Activated T-cell treated with anti-CD3 and anti-CD28 coated beads for 1 hour (primary cell): ENCODE measurements at places on chromosomes 1 and 21.
A peak's percentile ranks its signal among the peaks of the same experiment; 100 is the strongest.

GRCh38 chr1:38623529-38623928, 236.0 kb downstream of the RRAGC start:
- DNase-seq: no peak

- no peak for DNase-seq
These were observed 193.1 kb upstream of the UBE2U start for GRCh38 chr1:64010316-64010715.

DNA sequence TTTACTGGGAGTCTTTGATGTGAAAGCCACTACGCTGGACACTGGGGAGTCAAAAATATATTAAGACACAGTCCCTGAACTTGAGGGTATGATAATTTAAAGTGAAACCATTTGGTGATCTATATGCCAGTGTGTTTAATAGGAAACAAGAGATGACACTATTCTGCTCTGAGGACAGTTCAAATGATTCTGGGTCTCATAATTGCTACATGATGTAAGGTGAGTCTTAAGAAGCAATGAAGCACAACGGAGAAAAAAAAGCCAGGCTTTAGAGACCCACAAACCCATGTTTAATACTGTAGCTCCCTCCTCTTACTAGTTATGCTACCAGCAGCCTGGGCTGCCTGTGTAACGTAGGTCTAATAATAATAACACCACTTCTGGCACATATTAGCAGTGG, 14.2 kb upstream of the LRRC8D start:
- no peak for DNase-seq

DNA sequence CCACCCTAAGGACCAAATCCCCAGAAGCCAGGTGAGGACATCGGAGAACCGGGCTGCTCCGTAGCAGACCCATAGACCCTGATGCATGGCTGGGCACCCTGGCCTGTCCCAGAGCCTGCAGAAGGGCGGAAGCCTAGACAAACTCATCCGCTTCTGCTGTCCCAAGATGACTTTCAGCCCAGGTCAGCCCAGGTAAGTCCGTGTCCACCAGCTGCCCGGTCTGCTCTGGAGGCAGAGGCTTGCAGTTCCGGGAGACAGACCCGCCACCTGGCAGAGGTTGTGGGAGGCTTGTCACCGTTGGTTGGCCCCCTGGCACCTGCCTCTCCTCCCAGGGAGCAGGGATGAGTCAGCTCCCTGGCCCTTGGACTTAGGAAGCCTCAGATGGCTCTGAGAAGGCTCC, 22.8 kb upstream of the POFUT2 start:
- DNase-seq: no peak

DNA sequence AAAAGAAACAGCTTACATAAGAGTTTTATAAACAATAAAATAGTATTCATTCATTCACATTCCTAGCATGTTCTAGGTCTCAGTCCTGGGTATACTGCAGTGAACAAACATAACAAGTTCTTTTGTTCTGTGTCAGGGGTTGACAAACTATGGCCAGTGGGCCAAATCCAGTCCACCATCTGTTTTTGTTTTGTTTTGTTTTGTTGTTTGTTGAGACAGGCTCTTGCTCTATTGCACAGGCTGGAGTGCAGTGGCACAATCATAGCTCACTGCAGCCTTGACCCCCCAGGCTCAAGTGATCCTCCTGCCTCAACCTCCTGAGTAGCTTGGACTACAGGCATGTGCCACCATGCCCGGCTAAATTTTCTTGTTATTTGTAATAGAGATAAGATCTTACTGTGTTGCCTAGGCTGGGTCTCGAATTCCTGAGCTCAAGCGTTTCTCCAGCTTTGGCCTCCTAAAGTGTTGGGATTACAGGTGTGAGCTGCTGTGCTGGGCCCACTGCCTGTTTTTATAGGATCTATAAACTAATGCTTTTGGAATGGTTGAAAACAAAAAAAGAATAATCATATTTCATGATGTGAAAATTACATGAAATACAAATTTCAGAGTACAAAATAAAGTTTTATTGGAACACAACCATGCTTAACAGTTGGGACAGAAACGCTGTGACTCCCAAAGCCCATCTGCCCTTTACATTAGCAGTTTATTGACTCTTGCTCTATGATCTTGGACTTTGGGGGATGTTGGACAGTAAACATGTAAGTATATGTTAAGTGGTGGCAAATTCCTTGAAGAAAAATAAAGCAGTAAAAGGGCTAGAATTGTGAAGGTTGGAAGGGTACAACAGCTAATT, 17.9 kb downstream of the CAPZA1 start:
- DNase-seq: no peak

GRCh38 chr1:109047339-109047738, 5.4 kb upstream of the WDR47 start:
- no peak for DNase-seq

GRCh38 chr1:9174762-9175161, 45.9 kb upstream of the GPR157 start:
- no peak for DNase-seq

DNA sequence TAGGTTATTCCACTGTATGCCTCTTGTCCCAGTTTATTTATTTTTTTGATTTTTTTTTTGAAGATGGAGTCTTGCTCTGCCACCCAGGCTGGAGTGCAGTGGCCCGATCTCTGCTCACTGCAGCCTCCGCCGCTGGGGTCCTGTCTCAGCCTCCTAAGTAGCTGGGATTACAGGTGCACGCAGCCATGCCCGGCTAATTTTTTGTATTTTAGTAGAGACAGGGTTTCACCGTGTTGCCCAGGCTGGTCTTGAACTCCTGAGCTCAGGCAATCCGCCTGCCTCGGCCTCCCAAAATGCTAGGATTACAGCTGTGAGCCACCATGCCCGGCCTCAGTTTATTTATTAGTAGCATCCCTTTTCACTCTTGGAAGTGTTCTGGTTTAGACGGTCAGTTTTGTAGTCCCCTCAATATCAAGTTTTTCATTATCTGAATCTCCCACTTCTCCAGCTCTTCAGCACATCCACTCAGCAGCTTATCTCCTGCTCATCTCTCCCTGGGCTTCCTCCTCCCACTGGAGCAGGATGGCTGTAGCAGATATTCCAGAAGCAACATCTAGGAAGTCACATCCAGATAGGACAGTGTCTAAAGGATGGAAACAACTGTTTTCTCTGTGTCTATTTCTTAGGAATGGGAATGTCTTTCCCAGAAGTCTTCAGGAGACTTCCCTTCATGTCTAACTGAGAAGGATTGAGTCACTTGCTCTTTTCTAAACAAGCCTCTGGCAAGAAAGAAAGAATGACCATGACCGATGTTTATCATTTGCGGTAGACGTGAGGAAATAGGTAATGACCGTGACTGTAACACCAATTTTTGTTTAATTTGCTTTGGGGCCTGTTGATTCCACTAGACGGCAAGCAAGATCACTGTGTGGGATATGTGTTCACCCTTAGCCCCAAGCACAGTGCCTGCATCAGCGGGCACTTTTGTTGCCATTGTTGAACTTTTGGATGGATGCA, 14.4 kb downstream of the CCDC190 start:
- no peak for DNase-seq

- DNase-seq: no peak
These were observed 7.1 kb upstream of the IER5 start for GRCh38 chr1:181081395-181081794.

GRCh38 chr1:31390071-31390470, 17.2 kb upstream of the FABP3 start:
- no peak for DNase-seq

- DNase-seq: no peak
These were observed 447.0 kb upstream of the PKN2 start for GRCh38 chr1:88237058-88237457.

GRCh38 chr1:31583995-31584868, 7.9 kb downstream of the TINAGL1 start:
- no peak for DNase-seq

DNA sequence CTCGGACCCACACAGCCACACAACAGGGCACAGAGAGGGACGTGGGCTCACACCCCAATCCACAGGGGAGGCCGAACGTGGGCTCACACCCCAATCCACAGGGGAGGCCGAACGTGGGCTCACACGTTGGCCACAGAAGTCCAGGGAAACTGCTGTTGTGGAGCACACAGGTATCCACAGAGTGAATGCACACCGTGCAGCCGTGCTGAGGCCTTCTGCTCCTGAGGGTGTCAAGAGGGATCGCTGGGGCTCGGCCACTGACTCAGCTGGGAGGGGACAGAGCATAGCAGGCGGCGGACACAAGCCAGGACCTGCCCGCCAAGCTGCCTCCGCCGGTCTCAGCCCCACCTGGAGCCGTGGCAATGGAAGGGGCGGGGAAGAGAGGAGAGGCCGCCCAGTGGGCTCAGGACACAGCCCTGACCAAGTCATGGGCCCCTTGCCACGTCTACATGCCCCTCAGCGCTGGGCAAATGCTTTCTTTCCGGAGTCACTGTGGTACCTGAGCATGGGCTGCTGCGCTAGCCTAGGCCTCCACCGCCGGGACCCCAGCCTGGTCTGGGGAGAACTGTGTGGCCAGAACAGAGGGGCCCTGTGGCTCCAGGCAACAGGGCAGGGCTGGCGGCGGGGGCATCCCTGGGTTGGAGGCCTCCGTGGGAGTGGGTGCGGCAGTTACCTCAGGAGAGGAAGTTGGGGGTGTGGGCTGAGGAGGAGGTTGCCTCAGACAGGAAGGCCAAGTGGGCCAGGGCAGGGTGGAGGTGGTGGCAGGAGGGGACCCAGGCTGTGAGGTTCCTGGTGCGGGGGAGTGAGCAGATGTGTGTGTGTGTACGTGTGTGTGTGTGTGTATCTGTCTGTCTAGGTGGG, 1.2 kb downstream of the SYTL1 start:
- peak; percentile 65 for DNase-seq

DNA sequence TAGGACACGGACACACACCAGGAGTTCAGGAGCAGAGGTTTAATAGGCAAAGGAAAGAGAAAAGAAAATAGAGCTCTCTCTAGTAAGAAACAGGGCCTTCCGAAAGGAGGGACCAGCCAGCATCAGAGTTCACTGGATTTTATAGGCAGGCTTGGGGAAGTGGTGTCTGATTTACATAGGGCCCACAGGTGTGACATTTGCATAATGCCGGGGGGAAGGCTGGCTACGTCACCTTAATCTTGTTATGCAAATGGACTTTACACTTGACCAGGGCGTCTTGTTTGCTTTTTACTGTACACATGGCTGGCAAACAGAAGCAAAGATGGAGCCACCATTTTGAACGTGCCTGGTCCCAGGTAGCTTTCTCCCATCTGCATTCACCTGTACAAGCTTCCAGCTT, at the start of gene OR14A16:
Gene OR14A16 (minus strand): TSS at position 97 of the 400 bp plus-strand sequence. CDS start 8,390 bp downstream, outside the sequence.
- no peak for DNase-seq

DNA sequence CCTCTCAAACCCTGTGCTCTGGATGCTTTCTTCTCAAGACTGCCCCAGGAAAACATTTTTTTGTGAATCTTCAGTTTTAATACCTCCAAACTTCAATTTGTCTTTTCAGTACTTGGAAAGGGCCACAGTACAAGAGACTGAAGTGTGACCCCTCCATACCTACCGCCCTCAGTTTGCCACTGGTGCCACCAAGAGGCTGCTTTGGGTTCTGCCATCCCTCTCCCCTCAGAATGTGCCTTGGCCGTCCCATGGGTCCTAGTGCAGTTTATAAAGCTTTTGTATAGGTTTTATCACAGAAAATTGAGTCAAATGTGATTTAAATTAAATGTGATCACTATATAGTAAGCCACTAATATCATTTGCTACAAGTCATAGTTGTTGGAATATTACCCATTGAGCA, 60.8 kb upstream of the PGD start:
- peak; percentile 12 for DNase-seq

- no peak for DNase-seq
These were observed 38.5 kb downstream of the MACO1 start for GRCh38 chr1:25469177-25469576.

DNA sequence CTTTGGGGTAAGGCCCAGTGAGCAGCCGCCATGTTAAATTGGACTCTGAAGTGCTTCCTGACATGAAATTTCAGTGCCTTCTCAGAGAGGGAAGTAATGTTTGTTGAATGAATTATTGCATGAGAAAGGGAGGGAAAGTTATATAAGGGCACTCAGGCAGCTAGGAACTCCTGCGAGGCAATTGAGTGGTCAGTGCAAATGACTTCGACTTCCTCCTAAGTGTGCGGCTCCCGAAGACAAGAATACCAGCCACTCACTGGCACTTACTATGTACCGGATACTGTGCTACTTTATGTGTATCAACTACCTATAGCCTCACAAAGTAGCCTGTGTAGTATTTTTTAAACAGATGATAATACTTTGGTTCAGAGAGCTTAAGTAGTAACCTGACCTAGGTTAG, 52.5 kb downstream of the CNN3 start:
- DNase-seq: no peak

DNA sequence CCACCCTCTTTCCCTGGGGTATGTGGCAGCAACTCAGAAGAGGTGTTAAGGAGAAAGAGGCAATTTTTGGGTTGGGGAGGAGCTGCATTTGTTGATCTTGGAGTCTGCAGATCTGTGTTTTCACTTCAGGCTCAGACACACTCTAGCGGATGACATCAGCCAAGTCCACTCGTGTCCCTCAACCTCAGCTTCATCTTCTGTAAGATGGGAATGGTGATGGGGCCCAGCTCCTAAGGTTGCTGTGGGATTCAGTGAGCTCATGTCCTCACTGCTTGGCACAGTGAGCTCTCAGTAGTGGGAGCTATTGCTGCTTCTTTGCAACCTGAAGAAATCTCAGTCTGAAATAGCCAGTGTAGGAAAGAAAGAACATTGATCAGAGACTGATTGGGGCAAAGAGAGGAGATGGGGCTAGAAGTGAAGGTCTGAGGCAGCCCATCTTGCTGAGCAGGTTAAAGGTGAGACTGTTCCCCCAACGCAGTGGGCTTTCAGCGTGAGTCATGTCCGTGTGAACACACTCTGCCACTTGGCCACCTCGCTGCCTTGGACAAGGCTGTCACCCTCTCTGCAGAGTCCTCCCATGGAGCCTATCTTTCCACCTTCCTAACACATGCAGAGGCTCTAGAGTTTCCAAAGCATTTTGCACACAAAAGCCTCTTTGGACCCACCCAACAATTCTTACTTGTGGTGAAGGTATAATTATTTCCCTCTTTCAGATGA, 56.0 kb upstream of the CITED4 start:
- DNase-seq: no peak

DNA sequence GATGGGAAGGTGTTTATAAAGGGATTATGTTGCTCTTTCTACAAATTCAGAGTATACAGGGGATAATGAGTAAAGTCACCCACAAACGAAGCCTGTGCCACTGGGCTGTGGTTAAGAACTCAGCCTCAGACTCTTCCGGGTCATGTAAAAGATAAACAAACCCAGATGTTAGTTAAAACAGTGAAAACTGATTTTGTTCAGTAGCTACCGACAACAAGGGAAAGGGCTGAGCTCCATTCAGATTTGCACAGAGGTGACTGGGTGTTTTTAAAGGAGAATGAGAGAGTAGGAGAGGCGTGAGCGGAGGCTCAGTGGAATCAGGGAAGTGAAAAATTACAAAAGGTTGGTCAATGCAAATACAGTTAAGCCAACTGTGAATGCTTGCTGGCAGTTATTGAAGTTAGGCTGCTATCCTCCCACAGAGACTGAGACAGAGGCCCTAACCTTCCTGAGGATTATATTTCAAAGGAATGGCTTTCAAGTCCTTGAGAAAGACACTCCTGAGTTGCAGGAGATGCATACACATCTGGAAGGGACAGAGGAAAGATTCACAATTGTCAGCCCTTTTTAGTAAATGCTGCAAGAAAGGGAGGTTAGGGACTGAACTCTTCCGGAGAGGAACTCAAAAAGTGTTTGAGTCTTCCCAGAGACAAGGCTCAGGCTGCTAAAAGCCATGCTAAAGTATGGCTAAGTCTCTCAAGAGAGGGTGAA, 29.9 kb upstream of the SAMD13 start:
- no peak for DNase-seq

GRCh38 chr1:87122243-87122642, 206.4 kb upstream of the LMO4 start:
- DNase-seq: no peak
